Left forelimb (tissue), 1 donor: ENCODE measurements at places on chromosomes 5 and 9.

- no peak for DNase-seq
Measured at GRCh38 chr5:114729986-114730385, 368.1 kb downstream of the KCNN2 start.

GRCh38 chr9:93488244-93488643 lies 34.9 kb upstream of the FAM120AOS start:
- DNase-seq: no peak

- DNase-seq: no peak
Measured at GRCh38 chr5:124951105-124951504, 204.7 kb upstream of the ZNF608 start.

DNA sequence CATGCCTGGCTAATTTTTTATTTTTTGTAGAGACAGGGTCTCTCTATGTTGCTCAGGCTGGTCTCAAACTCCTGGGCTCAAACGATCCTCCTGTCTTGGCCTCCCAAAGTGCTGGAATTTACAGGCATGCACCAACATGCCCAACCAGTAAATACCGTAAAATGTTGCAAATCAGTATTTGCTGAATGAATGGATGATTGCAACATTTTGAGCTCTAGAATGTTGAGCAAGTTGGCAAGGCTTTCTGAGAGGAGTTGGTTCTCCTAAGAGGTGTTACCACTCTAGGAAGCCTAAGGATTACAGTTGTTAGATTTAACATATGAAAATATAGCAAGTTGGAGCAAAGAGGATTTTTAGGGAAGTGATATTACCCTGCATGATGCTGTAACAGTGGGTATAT lies 15.6 kb upstream of the DMXL1 start:
- no peak for DNase-seq

DNA sequence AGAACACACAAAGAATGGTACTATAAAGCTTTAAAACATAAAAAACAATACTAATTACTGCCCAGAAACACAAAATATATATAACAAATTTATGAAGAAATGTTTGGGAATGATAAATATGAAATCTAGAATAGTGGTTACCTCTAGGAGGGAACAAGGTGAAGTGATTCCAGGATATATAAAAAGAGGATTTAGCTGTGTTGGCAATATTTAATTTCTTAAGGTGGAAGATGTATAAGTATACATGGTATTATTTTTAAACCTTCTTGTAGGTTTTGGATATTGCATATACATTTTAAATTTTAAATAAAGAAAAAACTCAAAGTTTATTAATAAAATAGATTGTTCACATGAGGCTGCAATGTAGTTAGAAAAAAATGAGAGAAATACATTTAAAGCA lies 112.7 kb upstream of the ZNF618 start:
- DNase-seq: no peak

GRCh38 chr9:112384690-112385089 lies 4.8 kb downstream of the HSDL2 start:
- DNase-seq: no peak

GRCh38 chr5:6721442-6721841 lies 8.2 kb downstream of the TENT4A start:
- DNase-seq: peak; percentile 56

DNA sequence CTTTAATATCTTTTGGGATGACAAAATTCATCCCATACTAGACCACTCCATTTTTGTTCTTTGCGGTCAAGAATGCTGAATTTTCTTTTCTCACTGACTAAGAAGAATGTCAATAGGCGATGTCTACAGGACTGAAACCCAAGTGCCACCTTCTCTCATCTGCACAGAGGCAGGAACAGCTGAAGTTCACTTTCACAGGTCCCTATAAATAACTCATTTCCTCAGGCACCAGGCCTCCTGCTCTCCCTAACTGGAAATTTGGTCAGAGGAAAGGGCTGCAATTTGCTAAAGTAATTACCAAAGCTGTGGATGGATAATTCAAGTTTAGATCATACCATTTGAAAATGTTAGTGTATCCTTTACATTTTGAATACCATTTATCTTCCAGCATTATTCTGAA lies 142.9 kb downstream of the DIRAS2 start:
- DNase-seq: no peak

DNA sequence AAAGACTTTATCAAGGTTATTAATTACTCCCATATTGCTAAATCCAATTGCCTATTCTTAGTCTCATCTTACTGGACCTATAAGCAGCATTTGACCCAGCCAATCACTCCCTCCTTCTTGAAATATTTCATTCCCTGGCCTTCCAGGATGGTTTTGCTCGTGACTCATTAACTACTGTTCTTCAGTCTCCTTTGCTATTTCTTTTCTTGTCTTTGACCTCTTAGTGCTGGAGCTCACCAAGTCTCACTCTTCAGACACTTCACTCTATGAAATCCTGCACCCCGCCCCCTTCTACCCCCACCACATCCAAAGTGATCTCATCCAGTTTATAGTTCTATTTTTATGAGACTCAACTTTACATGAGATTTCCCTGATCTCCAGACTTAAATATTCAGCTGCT lies 803.1 kb upstream of the WWC1 start:
- DNase-seq: no peak

- DNase-seq: no peak
Measured at GRCh38 chr5:158139161-158139560, 280.2 kb upstream of the CLINT1 start.

- no peak for DNase-seq
Measured at GRCh38 chr5:161700065-161700464, 14.5 kb downstream of the GABRA6 start.

- DNase-seq: no peak
Measured at GRCh38 chr9:129649726-129650679, 8.1 kb upstream of the ASB6 start.

DNA sequence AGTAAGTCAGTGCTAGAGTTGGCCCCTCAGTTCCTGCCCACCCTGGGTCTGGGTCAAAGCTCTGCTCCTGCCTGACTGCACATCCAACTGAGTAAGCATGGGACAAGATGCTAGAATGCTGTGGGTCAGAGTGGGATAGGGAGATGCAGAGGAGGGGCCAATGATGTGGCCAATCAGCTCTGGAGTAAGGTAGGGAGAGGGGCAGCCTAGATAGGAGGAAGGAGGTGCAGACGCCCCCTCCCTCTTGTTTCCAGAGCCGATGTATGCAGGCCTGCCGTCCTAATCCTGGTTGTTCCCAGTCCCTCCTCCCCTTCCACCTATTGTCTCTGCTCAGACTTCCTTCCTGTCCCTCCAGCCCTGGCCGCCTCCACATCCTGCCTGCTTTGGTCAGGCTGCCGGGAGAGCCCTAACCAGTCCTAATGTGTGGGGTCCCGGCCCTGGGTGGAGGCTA lies 1.3 kb downstream of the ARAP3 start:
- DNase-seq: no peak

DNA sequence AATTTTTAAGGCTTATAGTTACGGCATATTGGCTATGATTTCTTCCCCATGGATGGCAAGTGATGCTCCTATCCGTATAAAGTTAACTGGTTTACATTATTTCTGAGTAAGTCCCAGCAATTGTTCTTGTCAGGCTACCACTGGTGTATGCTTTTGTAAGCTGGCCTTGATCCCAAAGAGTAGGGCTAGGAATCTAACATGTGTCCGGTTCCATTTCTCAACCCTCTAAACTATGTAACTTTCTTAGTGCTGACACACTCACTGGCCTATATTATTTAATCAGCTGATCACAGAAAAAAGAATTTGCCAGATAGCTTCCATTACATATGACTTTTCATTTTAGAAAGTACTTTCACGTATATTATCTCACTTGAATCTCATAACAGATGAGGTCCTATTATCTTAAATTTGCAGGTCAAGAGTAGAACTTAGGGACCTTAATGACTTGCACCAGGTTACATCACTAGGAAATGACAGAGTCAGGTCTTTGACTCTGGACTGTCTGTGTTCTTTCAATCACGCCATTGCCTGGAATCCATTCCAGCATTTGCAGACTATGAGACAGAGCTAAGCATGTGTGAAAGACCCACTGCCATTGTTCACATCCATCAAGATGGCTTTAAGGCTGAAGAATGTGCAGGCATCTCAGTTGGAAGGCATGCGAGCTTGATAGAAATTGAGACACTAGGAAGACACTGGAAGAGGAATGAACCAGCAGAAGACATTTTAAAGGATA lies 362.9 kb downstream of the ARRDC3 start:
- DNase-seq: no peak

GRCh38 chr9:4873066-4873465 lies 80.3 kb downstream of the RCL1 start:
- no peak for DNase-seq

- no peak for DNase-seq
Measured at GRCh38 chr5:139068494-139069151, 129.5 kb downstream of the SIL1 start.

DNA sequence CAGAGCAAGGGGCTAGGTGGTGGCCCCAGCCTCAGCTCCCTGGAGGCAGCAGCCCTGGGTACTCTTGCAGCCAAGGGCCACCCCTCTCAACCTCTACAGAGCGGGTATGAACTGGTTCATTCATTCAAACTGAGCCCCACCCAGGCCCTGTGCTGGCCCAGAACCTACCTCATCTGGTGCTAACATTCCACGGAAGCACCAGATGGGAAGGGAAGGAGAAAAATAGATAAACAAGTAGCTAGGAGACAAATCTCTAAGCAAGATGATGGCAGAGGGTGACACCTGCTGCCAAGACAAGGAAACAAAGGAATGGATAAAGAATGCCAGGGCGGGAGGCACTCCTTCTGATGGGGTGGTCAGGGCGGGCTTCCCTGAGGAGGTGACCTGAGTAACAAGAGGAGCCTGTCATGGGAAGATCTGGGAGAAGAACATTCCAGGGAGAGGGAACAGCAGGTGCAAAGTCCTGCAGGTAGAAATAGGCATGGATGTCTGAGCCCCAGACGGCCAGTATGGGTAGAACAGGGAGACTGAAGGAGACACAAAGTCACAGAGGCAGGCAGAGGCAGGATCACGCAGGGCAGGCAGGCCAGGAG lies 6.1 kb downstream of the ST6GALNAC4 start:
- no peak for DNase-seq

- no peak for DNase-seq
Measured at GRCh38 chr9:92528522-92528849, 7.3 kb downstream of the ECM2 start.

- DNase-seq: no peak
Measured at GRCh38 chr9:120187758-120188157, 392.2 kb downstream of the CDK5RAP2 start.

DNA sequence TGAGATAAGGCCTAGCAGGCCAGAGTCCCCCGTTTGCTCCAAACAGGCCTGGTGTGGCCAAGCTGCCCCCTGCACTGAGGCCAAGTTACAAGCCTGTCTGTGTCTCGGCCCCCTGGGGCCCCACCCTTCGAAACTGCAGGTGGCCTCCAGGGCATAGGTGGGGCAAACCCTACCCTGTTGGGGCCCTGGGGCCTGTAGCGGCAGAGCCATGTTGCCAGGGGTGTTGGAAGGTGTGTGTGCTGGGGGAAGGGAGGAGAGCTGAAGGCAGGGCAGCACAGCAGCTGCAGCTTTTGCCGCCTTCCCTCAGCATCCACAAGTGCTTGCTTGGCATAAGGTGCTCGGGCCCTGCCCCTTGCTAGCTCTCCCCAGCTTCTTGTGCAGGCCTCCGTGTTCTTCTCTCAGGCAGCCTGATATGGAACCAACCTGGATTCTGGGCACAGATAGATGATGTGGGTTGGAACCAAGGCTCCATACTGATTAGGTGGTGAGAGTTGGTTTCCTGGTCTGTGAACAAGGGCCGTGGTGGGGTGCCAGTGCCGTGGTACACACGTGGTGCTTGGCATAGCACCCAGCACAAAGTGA lies 12.7 kb downstream of the IRF1 start:
- no peak for DNase-seq

DNA sequence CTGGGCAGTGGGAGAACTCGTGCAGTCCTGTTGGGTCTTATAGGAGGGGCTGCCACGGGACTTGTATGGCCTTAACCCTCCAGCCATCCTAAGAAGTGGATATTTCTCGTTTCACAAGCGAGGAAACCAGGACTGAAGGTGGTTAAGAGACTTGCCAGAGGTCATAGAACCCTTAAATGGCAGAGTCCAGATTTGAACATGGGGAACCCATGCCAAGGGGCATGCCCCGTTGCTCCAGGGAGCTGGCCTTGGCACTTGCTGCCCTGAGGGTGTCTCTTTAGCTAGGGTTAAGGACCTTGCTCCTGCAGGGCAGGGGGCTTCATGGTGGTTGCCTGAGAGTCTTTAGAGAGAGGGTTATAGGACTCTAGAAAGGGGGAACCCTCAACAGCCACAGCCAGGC lies 63.4 kb downstream of the DAB2IP start:
- no peak for DNase-seq

DNA sequence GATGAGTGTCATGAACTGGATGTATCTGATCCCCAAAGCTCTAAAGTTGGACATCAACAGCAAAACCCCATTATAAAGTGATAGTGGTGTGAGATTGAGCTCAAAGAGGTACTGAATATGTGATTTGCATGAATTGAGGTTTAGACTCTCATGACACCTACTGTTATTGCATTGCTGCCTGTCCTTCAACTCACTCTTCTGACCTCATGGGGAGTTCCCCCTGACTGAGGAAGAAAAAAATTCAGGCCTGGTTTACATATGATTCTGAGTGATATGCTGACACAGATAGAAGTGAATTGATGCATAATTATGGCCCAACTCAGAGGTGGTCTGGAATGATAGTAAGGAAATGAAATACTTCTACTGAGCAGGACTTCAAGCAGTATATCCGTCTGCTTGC lies 76.2 kb upstream of the CHD1 start:
- no peak for DNase-seq

- no peak for DNase-seq
Measured at GRCh38 chr9:137757613-137758029, 120.0 kb upstream of the CACNA1B start.

GRCh38 chr5:73899055-73899454 lies 273.1 kb downstream of the ARHGEF28 start:
- DNase-seq: no peak

- DNase-seq: no peak
Measured at GRCh38 chr9:70080481-70081119, 37.0 kb downstream of the MAMDC2 start.

DNA sequence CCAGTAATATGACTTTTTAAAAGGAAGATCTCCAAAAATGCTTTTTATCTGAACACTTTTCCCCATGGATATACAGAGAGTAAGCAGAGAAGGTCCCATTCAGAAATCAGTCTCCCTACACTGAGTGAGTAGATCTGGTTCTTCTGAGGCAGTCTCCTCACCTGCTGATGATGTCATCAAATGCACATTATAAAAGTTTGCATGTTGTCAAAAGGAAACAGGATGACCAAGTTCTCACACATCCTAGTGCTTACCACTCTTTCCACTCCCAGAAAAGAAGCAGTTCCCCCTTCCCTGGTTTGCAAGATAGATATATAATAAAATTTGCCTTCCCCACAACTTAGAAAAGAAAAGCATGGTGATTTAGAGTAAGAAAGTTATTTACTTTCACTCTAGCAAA lies 180.5 kb downstream of the RAB3C start:
- no peak for DNase-seq

- DNase-seq: no peak
Measured at GRCh38 chr5:78016863-78017529, 240.9 kb upstream of the TBCA start.

DNA sequence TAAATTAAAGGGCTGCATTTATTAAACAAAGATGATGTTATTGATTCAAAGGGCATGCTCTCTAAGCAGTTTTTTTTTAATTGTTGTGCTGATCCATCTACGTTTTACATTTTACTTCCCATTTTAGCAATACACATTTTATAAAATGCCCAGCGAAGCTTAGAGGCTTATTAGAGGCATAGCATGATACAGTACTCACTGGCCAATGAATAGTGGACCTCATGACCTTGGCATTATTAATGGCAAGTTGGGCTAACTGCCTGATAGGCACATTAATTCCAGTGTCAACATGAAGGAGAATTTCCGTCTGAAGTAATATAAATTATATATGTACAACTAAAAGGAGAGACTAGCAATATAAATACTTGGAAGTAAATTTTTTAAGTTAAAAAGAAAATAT lies 837.2 kb downstream of the EFNA5 start:
- no peak for DNase-seq
